ENCODE measurements at places on chromosomes 1 and 21.
A peak's percentile ranks its signal among the peaks of the same experiment; 100 is the strongest.

DNA sequence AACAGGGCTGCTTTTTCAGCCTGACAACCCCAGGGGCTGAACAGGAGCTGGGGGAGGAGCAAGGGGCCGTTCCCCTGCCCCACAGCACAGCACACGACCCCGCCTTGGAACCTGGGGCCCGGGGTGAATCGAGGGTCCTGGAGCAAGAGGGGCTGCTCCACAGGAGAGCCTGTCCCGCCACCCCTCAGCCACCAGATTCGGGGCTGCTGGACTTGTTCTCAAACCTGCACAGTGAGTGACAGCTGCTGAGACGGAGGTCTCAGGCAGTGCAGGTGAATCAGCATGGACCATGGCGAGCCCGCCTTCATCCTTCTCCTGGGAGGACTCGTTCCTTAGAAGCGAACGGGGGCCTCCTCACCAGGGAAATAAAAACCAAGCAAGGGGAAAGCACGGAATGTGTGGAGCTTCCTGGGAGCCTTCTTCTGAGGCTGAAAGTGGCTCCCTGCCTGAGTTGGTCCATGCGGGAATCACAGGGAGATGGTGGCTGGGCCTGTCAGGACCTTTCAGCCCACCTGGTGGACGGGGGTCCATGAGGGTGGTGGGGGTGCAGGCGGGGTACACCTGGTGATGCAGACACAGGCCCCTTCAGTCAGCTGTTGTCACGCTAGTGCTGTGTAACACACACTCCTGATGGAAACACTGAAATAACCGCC lies 125.4 kb downstream of the SIK1 start:
- no peak for DNase-seq

DNA sequence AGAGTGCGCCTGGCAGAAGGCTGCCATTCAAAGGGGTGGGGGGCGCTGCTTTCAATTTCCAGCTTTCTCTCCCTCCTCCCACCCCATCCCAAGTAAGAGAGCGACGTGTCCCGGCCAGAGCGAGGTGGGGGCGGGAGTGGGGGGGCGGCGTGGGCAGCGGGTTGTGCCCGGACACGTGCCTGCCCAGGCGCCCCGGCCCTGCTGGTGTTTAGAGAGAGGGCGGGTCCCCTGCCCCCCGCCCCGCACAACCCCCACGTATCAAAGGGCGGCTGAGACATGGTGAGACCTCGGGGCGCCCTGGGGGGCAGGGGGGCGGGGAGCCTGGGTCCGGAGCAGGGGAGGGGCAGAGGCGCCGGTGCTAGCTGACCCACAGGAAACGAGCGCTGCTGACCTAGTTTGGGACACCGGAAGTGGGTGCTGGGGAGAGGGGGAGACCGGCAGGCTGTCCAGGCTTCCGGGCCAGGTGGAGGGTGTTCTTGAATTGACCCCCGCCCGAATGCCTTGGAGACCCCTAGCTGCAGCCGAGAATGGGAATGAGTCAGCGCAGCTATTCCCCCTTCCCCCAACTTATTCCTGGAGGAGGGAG lies 1.3 kb downstream of the ZBTB7B start:
- no peak for DNase-seq

- DNase-seq: no peak
Observed at GRCh38 chr1:116722016-116722838, 32.0 kb upstream of the CD2 start.

GRCh38 chr1:246508897-246509688 lies 2.0 kb upstream of the SMYD3 start:
- no peak for DNase-seq

DNA sequence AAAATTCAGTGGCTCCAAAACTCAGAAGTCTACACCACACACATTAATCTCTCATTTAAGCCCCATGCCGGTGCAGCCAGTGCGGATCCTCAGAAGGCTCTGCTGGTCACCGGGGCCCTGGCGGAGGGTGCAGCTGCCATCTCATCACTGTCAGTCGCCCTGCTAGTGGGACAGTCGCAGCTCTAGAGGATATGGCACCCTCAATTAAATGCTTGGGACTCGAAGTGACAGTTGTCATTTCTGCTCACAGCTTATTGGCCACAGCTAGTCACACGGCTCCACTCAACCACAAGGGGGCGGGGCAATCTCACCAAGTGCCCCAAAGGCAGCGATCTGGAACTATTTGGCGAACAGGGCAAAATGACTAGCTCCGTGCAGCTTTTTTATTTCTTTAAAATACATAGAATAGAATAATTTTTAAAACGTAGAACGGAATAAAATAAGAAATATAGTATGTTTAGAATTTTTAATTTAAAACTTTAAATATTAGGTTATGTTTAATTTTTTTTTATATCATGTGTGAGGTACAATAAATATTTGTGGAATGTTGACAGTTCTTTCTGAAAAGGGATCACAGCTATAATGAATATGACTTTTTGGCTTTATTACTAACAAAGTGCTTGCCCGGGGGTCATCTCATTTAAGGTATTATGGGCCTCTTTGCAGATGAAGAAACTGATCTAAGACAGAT lies 8.0 kb upstream of the MAN1C1 start:
- DNase-seq: peak; percentile 13

GRCh38 chr1:172450524-172450885 lies 6.6 kb upstream of the PIGC start:
- DNase-seq: no peak

GRCh38 chr1:5991381-5992025 lies 722 bp downstream of the NPHP4 start:
- peak; percentile 4 for DNase-seq

DNA sequence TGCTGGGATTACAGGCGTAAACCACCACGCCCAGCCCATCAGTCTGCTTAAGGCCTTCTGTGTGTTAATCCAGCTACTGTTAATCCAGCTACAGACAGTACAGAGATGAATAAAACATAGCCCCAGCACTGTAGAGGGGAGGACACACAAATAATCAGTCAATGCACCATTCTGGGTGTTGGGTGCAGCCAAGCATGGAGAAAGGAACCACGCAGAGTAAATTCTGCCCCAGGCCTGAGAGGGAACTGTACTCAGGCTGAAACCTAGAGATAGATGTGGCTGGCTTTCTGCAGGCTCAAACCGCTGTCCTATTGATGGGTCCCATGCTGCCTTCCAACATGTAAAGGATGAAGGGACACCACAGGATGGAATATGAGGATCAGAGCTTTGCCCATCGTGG lies 136.8 kb upstream of the IGSF21 start:
- no peak for DNase-seq

DNA sequence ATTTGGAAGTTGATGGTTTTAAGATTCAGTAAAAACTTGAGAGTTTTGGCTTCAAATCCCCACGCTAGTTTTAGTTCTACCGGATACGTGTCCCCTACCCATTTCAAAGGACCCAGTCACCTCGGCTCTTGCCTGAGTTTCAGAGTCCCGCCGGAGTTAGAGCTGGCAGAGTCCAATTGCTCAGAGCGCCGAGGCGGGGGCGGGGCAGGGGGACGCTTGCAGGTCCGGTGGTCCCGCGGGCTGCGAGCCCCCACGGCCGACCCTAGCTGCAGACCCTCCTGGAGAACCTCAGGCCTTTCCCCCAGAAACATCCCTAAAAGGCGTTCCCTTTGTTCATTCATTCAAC lies 765 bp upstream of the VPS45 start:
- peak; percentile 76 for DNase-seq

DNA sequence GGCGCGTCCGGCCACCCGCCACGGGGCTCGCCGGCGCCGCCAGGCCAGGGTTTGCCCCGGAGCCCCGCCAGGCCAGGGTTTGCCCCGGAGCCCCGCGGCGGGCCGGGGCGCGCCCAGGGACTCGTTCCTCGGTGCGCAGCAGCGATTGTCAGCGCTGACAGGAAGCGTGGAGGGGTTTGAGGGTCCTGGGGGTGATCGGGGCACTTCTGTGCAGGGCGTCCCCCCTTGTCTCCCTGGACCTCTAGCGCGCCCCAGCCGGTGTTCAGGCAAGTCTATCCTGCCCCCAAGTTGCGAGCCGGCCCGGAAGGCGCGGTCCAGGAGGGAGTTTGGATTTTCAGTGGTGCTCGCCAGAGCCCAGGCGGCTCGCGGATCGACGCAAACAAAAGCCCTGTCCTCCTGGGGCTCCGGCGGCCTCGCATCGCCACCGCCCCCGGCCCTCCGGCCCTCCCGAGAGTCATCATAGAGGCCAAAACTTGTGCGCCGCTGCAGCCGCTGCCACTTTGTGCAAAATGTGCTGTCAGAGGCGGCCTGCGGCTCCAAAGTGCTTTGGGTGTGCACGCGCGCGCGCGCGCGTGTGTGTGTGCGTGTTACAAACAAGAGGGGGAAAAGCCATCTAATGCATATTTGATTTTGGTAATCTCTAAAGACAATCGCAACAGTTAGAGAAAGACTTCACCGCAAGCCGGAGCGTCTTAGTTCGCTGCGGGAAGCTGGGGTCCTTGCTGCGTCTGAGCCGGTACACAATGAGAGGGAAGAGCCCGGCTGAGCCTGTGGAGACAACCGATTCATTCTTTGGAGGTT lies 1.0 kb downstream of the ROR1 start:
- DNase-seq: no peak

- no peak for DNase-seq
Observed at GRCh38 chr1:17922833-17923232, 167.7 kb downstream of the ACTL8 start.

DNA sequence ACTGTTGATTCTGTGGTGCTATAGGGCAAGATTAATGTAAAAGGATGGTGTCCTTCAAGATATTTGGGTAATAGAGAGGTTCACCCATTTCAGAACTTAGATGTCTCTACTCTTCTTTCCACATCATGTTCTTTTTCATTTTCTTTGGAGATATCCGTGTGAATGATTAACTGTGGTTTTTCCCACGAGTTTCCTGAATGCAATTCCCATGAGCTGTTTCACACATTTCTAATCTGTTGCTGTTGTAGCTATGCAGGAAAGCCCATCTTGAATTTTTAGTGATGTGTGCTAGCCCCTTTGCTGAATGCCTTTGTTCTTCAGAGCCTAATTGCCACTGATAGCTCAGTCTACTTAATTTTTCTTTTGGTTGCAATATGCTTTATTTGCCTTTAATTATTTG lies 27.6 kb downstream of the SNX27 start:
- no peak for DNase-seq

- DNase-seq: no peak
Observed at GRCh38 chr1:55155522-55155921, 59.6 kb downstream of the USP24 start.

DNA sequence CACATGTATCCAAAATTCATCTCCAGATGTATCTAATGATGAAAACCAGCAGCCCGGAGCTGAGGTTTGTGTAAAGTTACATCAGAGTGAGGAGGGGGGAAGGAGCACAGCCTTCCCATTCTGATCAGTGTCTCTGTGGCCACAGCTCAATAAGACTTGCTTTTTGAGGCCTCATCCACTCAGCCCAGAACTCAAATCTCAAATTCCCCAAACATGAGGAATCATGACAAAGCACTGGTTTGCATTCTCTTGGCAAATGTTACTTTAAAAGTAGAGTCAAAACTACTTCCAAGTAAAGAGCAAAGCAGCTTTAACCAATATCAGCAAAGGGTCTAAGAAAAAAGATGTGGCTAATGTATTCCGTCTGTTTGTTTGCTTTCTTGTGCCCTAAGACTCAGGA lies 30.9 kb downstream of the CCN1 start:
- no peak for DNase-seq

- no peak for DNase-seq
Observed at GRCh38 chr1:91682882-91683597, 182.4 kb downstream of the CDC7 start.

GRCh38 chr1:44408632-44409602 lies 3.9 kb downstream of the RNF220 start:
- no peak for DNase-seq

GRCh38 chr1:151653397-151653796 lies 41.5 kb downstream of the SNX27 start:
- DNase-seq: no peak
